Jurkat, Clone E6-1 (cell line): ENCODE measurements at places on chromosomes 4 and X.

DNA sequence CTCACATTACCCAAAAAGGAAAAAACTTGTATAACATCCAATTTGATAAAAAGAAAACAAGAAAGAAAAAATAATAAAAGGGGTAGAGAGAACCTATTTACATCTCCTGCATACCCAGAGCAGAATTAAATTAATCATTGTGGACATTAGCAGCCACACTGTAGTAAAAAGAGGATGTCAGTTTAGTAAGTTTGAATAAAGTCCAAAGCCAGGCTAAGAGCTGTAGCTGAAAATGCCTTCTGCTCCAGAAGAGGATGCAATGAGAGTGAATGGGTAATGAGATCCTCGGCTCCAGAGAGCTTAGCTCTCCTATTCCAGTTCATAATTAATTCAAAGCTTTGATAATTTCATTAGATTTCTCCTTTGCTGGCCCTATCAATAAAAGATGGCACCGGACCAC lies 78.2 kb downstream of the SLC10A7 start:
- no peak for DNase-seq

DNA sequence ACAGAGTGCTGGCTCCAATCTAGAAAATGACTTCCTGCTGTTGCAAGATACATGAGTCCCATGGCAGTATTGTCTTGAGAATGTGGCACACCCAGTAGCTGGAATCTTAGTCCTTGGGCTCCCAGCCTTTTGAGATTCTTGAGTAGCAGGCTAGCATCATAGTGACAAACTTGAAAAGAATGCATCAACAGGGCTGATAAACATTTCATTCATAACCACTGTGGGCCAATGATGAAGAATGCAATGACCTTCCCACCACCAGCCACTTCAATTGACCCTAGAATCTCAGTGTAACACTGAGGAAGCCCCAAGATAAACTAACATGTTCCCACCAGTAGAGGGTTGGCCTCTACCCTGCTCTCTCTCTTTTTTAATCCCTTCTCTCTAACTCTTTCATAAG lies 329.3 kb downstream of the GBA3 start:
- DNase-seq: no peak

DNA sequence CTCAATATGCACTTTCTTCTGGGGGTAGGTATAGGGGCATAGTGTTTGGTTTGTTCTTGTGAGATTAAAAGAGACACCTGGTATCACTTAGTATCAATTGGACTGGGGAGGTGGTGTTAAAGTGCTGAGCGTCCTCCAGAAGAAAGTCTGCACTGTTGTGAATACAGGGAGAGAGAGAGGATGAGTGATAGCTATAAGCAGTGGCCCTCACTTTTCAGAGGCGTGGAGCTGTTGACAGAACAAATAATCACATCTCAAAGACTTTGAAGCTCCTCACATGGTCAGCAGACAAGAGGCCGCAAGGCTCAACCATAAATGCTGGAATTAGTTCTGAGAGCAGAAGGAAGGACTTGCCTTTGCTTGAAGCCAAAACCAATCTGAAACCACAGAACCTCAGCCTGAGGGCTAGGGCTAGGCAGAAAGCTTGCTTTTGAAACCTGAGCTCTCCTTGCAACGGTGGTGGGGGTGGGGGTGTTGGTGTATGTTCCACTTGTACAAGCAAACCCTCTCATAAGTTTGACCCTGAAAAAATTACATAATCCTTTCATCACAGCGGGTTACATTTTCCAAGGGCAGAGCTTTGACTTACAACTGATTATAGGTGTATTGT lies 123.2 kb upstream of the SCML1 start:
- DNase-seq: peak; percentile 1

- DNase-seq: no peak
Measured at GRCh38 chr4:187417721-187418120, 577.9 kb upstream of the ZFP42 start.

DNA sequence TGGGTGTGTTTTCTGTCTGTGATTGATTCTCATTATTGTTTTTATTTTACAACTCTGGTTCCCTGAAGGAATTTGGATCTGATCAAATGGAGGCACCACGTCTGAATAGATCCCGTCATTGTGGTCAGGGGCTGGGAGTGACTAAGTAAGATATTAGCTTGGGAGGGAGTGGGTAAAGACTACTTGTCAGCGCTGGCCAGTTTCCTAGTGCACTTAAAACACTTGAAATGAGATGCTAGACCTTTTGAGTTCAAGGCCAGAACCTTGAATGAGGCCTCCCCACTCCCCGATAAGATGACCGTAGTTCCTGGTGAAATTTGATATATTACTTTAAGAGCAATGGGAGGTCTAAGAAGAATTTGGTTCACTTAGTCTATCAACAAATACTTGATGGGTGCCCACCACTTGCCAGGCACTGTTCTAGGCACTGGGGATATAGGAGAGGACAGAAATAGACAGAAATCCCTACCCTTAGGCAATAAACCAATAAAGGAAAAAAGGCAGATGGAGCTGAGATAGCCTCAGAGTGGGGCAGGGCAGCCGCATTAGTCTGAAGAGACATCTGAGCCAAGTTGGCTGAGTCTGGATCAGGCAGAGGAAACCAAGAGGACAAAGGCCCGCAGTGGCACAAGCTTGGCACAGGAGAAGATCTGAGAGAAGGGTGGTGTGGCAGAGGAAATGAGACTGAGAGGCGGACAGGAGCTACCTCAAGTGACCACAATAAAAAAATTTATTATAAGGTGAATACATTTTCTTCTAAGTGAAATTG lies 11.8 kb downstream of the FAM184B start:
- no peak for DNase-seq

DNA sequence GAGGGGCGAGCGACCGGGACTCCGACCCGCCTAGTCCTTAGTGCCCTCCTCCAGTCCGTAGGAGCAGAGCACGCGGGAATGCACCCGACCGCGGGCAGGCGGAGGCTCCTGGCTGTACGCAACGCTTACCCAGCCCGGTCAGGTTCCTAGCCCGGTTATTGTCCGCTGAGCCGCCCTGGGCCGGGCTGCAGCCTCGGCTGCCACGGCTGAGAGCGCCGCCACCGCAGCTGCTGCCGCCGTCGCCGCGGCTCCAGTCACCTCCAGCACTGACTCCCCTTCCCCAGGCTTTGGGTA lies at the start of gene AMER1:
Gene AMER1, minus strand, starts transcription at position 268 of the 294 bp plus-strand sequence. CDS start 12,422 bp downstream, outside the sequence.
- no peak for DNase-seq

DNA sequence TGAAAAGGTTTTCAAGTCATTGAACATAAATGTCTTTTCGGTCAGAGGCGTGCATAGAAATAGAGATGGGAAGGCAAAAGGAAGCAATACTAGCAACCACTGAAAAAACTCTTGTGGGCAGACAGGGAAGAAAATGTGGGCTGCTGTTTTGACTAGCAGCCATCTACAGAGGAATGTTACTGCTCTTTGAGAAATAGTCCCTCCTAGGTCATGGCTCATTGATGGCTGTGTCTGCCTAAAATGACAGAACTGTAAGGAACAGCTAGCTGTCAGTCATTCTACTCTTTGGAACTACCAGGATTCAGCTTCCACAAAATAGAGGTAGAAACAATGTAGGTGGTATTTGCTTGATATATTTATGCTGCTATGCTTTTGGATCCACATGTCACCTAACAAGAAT lies 26.9 kb upstream of the TMPRSS11B start:
- no peak for DNase-seq

DNA sequence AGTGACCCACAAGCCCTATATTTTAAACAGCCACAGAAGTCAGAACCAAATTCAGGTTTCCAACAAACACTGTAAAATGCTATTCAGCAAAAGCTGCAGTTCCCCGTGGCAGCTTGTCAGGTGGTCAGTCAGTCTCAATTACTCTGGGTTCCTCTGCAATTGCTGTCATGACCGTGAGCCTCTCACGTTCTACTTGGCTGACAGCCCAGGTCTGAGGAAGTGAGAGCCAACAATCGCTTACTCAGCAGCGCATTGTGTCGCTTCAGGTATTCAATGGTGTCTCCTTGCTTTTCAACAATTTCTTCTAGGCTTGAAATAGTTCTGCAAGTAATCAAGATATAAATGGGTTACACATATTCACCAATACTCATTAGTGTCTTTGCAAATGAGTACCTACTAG lies 25.8 kb downstream of the TRIM75 start:
- DNase-seq: no peak

DNA sequence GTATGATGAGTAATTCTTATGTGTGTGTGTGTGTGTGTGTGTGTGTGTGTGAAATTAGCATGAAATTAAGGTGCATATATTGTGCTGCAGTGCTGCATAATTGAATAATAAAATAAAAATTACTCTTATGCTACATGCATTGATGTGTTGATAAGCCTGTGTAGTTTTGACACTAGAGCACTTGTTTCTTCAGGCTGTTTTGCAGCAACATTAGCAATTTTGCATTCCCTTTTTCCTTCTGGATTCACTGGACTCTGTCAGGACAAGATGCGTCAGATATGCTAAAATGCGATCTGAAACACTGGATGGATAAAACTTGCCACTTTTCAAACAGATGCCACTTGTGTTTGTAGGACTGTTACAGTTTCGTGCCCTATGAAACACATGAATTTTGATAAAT lies 175.4 kb upstream of the ATP6AP2 start:
- no peak for DNase-seq

DNA sequence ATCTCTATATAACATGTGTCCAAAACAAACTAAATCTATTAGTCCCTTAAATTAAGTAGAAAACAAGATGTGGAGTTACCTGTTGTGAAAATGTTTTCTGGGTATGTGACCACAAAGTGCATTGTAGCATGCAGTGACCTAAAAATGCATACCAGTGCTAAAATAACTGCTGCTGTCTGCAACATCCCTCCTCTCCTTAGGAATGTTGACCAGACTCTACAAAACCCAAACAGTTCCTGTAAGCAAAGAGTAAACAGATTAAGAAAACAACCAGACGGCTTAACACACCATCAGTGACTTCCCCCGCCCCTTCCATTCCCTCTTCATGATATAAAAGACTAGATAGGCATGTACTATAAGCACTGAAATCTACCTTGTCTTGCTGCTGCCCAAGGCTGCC lies 15.8 kb upstream of the RAB33B start:
- DNase-seq: no peak

DNA sequence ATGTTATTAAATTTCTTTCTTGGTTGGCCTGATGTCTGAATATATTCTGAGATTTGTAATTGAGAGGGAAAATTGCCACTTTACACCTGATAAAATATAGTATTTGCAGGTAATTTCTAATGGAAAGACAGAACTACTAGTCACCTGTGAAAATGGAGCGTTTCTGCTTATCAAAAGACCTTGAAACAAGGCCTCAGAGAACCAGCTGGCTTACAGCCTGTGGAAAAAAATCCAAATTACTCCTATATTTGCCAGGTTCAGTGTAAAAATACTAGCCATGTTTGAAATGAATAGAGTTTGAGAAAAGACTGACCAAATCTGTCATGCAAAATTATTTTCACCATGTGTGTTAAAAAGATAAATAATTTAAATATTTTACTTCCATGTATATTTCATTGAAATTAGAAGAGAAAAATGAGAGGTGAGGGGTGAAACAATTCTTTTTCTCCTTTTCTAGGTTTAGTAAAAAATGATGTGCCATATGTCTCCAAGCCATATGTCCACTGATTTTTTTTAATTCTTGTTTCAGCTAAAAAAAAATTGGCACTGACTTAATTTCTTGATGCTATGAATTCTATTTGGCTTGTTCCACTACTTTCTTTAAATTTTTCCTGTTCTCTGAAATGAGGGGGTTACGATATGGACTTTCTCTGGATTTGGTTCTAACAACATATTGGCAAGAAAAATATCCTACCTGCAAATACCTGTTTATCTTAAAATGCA lies 464.9 kb downstream of the GRXCR1 start:
- DNase-seq: no peak

GRCh38 chr4:108775921-108776320 lies 13.1 kb upstream of the ETNPPL start:
- no peak for DNase-seq

GRCh38 chr4:77187322-77187721 lies 30.3 kb downstream of the CCNG2 start:
- DNase-seq: no peak

DNA sequence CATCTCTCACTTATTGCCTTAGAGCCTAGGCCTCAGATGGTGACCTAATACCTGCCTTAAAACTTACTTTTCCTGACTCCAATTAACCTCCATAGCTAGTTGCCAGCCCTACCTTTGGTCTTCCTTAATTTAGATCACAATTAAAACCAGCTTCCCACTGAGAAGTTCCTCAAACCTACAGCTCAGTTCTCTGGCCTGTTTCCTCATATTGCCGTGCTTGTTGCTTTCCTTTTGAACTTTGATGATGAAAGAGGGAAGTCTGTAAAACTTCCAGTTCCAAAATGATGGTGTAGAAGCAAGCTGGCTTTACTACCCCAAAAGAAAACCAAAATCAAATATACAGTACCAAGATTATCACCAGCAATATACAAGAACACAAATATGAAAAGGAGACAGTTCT lies 28.9 kb upstream of the CAMK2D start:
- no peak for DNase-seq

DNA sequence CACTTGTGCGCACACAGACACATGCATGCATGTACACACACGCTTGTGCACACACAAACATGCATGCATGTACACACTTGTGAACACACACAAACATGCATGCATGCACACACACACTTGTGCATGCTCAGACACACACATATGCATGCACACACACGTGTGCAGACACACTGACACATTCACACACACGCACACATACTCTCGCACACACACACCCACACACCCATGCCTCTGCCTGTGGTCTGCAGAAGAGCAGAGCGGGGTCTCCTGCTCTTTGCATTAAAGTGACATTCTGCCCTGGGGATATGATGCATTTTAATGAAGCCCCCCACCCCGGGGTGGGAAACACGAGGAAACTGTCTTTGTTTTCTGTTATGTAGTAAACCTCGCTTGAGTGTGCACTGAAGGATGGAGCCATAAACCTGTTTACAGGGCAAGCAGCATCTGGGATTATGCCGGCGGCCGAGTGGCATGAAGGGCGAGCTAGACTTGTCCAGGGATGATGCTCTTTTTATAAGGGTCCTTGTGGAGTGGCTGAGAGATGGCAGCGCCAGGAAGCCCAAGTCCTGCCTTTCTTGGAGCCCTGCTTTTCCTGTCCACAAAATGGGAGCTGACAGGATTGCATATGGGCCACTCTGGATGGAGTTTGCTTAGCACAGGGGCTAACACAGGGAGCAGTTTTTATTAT lies 17.8 kb downstream of the PSAPL1 start:
- no peak for DNase-seq

- peak; percentile 8 for DNase-seq
Measured at GRCh38 chrX:10769195-10769594, 148.8 kb upstream of the MID1 start.

- DNase-seq: no peak
Measured at GRCh38 chrX:11528623-11529022, 137.1 kb downstream of the ARHGAP6 start.

- DNase-seq: no peak
Measured at GRCh38 chr4:55928846-55929245, 19.9 kb upstream of the CEP135 start.

- DNase-seq: no peak
Measured at GRCh38 chrX:50874876-50875275, 35.7 kb upstream of the BMP15 start.

DNA sequence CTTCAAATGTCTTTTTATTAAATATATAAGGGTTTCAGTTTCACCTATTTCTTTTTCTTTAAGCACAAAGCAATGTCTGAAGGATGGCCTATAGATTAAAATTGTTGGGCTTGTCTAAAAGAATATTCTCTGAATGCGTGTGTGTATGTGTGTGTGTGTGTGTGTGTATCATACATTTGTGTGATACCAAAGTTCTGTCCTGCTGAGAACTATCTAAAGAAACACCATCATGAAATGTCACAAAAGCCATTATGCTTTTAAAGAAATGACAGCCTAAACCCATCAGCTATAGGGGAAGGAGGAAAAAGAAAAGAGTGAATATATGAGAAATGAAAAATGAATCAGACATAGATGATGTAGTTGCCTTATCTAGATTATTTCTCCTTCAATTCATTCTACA lies 1501.5 kb upstream of the TENM3 start:
- no peak for DNase-seq
